ENCODE measurements at places on chromosomes 11 and 22.
A peak's percentile ranks its signal among the peaks of the same experiment; 100 is the strongest.

DNA sequence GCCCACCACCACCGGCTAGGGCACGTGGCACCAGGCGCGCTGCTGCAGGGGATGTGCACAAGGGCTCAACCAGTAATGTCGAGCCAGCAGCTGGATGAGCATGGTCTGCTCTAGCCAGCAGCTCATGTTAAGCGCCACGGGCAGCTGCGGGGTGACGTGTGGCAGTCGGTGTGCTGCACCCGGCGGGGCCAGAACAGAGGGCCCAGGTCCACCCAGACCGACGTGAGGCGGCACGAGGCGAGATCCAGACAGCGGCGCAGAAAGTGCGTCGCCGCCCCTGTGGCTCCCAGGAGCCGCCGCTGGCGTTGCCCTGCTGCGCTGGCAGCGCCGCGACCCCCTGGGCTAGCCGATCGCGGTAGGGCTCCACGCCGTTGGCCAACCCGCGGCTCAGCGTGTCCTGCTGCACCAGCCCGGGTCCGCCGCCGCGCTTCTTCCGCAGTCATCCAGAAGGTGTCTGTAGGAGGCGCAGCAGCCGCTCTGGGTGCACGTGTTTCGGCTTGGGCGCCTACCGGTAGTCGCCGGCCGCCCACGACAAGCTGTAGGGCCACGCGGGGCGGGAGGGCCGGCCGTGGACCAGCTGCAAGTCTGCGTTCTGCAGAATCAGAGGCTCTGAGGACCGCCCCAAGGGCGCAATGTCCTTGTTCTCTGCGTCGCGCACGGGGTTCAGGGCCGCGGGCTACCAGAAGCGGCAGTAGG, 4.6 kb upstream of the GALR3 start:
- H3K4me1 ChIP-seq = no peaks in the 10 kb centered on the region
- H3K27me3 ChIP-seq = peaks cover 19% of the 10 kb centered on the region
- peak; percentile 41 for DNase-seq
- H3K4me3 ChIP-seq = peak overlapping the region; percentile 36
- H3K36me3 ChIP-seq = peaks cover 4% of the 10 kb centered on the region
- H3K27ac ChIP-seq = no peak overlapping the region

DNA sequence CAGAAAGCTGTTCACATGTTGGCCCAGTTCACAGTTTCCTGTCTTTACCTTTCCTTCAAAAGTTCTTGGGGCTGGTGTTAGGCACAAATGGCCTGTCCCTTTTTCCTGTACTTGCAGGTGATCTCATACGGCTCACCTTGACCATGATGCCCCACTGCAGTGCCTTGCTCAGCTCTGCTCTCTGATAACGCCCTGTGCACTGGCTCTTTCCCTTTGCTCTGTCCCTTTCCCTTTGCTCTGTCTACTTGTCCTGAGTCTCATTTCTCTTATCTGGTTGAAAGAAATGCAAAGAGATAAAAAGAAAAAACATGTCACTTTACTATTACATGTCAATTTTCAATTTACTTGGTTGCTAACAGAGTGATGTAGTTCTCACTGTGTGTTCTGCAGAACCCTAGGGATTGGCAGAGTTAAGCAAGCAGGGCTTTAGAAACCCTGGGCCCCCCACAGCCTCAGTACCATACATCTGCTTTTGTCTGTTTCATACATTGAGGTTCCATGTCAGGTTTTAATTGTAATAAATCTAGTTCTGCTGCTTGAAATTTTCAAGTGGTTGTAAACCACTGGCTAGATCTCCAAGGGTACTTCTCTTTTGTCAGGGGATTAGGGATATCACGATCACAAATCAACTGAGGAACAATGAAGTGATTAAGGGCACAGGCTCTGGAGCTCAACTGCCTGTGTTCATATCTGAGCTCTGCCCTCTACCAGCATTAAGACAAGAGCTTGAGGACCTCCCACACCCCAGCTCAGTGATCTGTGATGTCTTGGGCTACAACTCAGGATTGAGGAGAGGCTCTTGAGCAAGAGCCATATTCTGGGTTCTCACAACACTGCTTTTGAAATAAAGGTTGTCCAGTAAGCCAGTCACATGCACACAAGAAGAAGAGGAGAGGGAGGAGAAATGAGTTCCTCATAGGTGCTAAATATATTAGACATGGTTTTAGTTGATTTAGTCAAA, 16.3 kb upstream of the SORL1 start:
- H3K27me3 ChIP-seq = no peaks in the 10 kb centered on the region
- H3K27ac ChIP-seq = no peak overlapping the region
- H3K4me1 ChIP-seq = peaks cover 18% of the 10 kb centered on the region
- peaks cover 4% of the 10 kb centered on the region for H3K36me3 ChIP-seq
- no peak overlapping the region for H3K4me3 ChIP-seq
- no peak for DNase-seq

DNA sequence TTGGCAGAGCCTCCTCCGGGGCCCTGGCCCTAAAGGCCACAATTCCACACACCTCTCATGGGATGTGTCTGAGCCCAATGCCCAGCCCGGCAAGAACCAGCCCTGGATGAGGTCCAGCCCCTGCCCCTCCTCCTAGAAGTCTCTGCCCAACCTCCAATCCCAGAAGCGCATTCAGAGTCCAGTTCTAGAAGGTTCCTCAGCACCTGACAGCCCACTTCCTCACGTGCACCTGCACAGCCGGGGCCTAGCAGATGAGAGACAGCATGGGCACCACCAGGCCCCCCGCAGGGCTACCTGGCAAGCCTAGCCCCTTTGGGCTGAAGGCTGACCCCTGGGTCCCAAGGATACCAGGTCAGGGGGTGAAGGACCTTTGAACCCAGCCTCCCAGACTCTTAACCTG, 11.5 kb upstream of the CDKN1C start:
- H3K4me3 ChIP-seq = no peak overlapping the region
- DNase-seq = no peak
- peaks cover 4% of the 10 kb centered on the region for H3K36me3 ChIP-seq
- H3K4me1 ChIP-seq = peaks cover 45% of the 10 kb centered on the region
- H3K27me3 ChIP-seq = no peaks in the 10 kb centered on the region

GRCh38 chr11:58433638-58434203, 5.8 kb upstream of the OR5B2 start:
- no peaks in the 10 kb centered on the region for H3K4me1 ChIP-seq
- H3K36me3 ChIP-seq = no peaks in the 10 kb centered on the region
- no peak for DNase-seq

DNA sequence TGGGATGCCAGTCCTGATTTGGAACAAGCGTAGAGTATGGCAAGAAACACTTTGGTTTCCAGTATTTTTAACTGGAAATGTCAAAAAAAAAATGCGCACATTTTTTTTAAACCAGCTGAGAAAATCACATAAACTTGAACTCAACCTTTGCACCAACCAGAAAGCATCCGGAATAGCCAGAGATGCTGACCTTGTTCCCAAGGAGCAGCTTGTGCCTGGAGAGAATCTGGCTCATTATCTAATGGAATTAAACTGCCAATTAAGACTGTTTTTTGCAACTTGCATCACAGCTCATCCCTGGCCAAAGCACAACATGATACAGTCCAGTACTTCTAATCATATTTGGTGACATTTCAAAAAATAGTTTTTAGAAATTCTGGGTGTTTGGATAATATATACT, 8.4 kb upstream of the ETS1 start:
- H3K27ac ChIP-seq = no peak overlapping the region
- no peak overlapping the region for H3K4me3 ChIP-seq
- H3K36me3 ChIP-seq = no peaks in the 10 kb centered on the region
- no peak for DNase-seq
- peaks cover 4% of the 10 kb centered on the region for H3K4me1 ChIP-seq

GRCh38 chr11:65060913-65061408, 2.6 kb upstream of the NAALADL1 start:
- no peaks in the 10 kb centered on the region for H3K27me3 ChIP-seq
- no peak overlapping the region for H3K27ac ChIP-seq
- DNase-seq = no peak
- no peaks in the 10 kb centered on the region for H3K36me3 ChIP-seq

DNA sequence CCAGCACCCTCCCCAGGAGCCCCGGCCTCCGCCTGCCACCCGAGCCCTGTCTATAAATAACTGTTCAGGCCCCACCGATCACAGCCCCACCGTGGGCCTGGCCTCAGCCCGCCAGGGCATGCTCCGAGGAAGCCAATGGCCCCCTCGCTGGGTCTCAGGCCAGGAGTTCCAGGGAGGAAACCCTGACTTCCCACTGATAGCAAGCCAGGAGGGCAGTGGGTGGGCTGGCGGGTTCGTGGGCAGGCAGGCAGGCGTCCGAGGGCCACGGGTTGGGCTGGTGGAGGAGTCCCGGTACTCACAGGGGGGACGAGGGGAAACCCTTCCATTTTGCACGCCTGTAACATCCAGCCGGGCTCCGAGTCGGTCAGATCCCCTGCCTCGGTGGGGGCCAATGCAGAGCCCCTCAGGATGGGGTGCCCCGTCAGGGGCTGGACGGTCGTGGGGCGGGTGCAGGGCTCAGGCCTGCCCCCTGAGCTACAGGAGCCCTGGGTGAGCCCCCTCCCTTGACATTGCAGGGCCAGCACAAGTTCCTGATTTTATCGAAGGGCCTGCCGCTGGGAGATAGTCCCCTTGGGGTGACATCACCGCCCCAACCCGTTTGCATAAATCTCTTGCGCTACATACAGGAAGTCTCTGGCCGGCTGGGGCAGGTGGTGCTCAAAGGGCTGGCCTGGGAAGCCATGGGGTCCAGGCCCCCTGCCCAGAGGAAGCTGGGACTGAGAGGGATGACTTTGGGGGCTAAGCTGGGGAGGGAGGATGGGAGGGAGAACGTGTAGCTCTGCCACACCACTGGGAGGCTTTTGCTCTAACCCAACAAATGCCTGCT, at the start of gene SPI1:
Gene SPI1 (minus strand): TSS at position 538 of the 826 bp plus-strand sequence. CDS start 194 bp downstream, at position 344.
- H3K4me3 ChIP-seq = peak within 1 kb of the TSS; percentile 14
- no peaks in the 10 kb centered on the region for H3K36me3 ChIP-seq
- H3K27ac ChIP-seq = peak within 1 kb of the TSS; percentile 26
- DNase-seq = no peak
- no peaks in the 10 kb centered on the region for H3K27me3 ChIP-seq

- H3K4me3 ChIP-seq = no peak overlapping the region
- no peaks in the 10 kb centered on the region for H3K4me1 ChIP-seq
- H3K36me3 ChIP-seq = no peaks in the 10 kb centered on the region
- H3K27ac ChIP-seq = no peak overlapping the region
- H3K27me3 ChIP-seq = peaks cover 18% of the 10 kb centered on the region
Observed at GRCh38 chr11:64568041-64568571, 22.9 kb upstream of the SLC22A12 start.

DNA sequence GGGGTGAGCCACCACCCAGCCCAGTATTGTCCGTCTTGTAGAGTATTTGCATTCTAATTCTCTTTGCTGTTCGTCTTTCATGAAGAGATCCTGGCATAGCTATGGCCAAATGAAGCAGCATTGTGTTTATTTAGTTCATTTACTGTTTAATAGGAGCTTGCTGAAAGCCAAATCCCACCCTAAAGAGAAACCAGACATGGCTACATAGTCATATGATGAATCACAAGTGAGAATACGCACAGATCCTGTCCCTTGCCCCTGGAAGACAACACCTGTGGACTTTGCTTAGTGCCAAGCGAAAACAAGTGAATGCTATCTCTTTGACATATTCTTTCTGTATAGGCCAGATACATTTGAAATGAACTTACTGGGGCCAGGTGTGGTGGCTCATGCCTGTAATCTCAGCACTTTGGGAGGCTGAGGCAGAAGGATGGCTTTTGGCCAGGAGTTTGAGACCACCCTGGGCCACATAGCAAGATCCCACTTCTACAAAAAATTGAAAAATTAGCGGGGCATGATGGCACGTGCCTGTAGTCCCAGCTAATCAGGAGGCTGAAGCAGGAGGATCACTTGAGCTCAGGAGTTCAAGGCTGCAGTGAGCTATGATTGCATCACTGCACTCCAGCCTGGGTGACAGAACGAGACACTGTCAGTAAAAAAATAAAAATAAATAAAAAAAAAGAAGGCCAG, 5.1 kb upstream of the ARFGAP3 start:
- H3K4me3 ChIP-seq = no peak overlapping the region
- peaks cover 6% of the 10 kb centered on the region for H3K4me1 ChIP-seq
- peaks cover 11% of the 10 kb centered on the region for H3K36me3 ChIP-seq
- H3K27me3 ChIP-seq = no peaks in the 10 kb centered on the region
